Dorsolateral prefrontal cortex (tissue), 122 donors: ENCODE measurements at places on chromosomes 11 and 22.
A peak's percentile ranks its signal among the peaks of the same experiment; 100 is the strongest.

DNA sequence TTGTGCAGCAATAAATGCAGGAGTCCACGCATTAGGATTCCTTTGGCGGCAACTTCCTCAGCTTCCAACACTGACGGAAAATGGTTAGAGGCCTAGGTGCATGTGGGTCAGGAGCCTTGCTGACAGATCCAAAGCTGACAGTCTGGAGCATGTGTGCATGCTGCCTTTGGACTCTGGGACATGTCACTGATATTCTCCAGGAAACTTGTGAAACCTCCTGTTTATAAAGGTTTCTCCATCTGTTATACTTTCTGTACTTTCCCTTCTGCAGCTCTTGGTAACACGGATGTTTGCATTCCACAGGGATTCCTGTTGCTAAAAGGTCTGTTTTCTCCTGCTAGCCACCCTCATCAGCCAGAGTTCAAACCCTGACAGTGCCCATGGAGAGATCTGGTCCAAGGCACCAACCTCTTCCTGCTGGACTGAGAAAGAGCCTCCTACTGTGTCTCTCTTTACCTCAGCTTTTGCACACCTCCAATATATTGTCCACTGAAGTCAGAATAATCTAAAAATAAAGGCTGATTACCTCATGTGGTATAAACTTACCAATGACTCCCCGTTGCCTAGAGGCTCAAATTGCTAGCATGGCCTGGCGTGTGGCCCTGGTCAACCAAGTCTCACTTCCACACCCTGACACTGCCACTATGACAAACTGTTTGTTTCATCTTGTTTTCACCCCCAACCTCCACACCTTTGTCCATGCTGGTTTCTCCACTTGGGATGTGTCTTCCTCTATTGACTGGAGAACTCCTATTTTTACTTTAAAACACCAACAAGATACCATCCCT, 31.1 kb upstream of the LYVE1 start:
- no peak for DNase-seq

DNA sequence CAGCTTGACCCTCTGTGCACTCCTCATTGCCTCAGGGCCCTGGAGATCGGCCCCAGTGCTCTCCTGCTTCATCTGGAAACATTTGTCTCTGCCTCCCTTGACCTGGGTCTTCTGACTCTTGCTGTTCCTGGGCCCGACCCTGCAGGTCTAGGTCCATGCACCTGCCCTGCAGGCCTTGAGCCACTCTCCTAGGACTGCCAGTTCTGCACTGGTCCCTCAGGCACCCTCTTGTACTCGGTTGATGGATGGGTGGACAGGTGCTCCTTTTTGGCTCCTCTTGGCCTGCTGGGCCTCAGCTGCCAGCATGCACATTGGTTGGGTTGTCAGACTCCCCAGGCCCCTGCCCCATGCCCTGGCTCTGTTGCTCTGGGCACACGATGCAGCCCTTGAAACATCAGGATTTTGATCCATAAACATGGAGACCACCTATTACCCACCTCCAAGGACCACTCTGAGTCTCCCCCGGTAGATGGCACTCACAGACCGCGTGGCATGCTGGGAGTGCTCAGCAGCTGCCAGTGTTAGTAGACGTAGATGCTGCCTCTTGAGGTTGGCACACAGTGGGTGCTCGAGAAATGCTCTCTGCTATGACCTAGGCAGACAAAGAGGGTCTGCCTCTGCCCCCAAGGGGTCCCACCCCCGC, 20.2 kb upstream of the ACR start:
- no peak for DNase-seq

DNA sequence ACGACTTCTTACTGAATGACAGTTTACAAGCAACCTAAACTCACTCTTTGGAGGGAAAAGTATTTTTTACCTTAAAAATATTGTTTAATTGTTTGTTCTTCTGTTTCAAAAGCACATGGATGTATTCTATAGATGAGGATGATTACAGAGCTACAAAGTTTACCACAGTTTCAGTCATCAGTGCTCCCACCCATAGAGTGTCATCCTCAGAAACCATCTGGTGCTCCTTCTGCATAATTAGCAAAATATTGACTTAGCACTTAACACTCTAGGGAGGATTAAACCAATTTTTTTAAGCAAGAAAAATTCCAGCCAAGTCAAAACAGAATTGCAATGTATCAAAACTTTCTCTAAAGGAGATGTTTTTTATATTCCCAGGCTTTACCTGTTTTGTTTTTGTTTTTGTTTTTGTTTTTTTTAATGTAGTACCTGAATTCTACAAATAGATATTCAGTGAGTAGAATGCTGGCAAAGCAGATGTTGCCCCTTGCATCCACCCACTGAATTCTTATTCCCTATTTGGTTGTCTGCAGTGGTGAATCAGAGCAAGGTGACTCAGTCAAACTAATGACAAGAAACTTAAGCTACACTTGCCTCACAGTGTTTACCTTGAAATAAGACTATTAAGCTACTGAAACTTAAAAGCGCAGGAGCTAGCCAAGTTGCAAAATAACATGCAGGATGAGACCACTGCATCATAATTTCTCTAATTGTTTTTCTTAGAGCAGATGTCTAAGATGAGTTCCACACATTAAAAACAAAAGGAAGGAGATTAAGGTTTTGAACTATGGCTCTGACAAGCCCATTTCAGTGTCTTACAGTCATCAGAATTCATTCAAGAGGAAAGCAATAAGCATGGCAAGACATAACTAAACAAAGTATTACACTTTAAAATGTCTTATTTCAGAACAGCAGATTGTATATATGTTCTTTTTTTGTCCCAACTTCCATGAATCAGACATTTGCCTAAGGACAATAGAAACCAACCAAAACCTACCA, 155.1 kb upstream of the SOX6 start:
- DNase-seq: no peak

DNA sequence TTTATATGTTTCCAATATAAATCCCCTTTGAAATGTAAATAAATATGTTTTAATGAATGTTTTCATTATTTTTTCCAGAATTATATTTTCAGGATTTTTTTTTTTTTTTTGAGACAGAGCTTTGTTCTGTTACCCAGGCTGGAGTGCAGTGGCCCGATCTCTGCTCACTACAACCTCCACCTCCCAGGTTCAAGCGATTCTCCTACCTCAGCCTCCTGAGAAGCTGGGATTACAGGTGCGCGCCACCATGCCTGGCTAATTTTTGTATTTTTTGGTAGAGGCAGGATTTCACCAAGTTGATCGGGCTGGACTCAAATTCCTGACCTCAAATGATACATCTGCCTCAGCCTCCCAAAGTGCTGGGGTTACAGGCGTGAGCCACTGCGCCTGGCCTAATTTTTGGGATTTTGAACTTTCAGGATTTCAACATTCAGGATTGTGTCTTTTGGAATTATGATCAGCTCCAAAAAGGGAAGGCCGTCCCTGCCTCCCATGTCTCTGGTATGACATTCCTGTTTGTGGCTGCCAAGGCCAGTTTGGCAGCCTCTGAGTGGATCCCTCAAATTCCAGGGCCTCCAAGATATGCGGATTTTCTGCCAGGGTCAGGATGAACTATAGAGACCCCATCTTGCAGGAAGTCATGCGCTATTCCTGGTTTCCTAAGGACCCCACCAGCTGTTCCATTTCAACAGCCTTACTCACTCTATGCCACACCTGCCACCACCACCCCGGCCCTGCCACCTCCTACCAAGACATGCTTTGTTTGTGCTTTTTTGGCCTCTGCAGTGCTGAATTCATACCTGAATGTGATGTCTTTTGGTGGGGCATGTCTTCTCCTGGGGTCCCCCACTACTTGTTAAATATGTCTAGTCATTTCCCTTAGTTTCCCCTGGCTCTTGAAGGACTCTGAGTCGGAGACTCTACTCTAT, 21.9 kb upstream of the TMPRSS4 start:
- no peak for DNase-seq

GRCh38 chr11:65506772-65507505, 8.1 kb downstream of the MALAT1 start:
- DNase-seq: peak; percentile 26

DNA sequence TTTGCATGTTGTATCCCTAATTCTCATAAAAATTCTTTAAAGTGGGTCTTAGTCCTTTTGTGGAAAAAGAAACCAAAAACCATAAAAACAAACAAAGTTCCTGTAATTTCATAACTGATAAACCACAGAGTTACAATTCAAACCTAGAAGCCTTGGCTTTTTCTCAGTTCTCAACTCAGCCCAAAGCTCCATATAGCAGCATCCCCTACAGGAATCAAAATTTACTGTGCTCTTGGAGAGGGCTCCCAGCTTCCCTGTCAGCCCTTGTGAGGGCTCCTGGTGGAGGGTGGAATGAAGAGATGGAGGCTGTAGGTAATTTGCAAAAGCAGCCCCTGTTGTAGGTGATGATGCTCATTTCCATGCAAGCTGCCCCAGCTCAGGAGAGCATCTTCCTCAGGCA, 506.1 kb upstream of the KIRREL3 start:
- DNase-seq: no peak

- no peak for DNase-seq
Observed at GRCh38 chr11:6474806-6475500, 1.2 kb upstream of the TRIM3 start.
